Stimulated activated CD4-positive, alpha-beta T cell treated with anti-CD3 and anti-CD28 coated beads, TNF-alpha, amount 100 ng/mL, for 1 hour (primary cell): ENCODE measurements at places on chromosomes 5 and 9.

- DNase-seq = no peak
Measured at GRCh38 chr5:111535879-111536549, 23.7 kb upstream of the STARD4 start.

DNA sequence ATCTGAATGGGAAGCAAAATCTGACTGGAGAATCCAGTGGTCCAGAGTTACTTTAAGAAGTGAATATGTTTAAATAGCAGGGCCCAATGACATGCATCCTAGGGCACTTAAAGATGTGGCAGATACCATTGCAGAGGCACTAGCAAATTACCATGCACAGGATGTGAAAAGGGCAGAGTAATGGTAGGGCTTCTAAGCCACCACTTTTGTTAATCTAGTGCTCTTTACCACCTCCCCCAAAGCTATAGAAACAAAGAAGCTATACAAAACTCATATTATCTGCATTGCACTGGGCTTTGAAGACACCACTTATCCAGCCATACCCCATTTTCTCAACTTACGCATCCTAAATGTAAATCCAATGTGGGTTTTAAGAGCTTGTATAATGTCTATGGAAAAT lies 81.2 kb downstream of the ZCCHC7 start:
- DNase-seq = no peak

DNA sequence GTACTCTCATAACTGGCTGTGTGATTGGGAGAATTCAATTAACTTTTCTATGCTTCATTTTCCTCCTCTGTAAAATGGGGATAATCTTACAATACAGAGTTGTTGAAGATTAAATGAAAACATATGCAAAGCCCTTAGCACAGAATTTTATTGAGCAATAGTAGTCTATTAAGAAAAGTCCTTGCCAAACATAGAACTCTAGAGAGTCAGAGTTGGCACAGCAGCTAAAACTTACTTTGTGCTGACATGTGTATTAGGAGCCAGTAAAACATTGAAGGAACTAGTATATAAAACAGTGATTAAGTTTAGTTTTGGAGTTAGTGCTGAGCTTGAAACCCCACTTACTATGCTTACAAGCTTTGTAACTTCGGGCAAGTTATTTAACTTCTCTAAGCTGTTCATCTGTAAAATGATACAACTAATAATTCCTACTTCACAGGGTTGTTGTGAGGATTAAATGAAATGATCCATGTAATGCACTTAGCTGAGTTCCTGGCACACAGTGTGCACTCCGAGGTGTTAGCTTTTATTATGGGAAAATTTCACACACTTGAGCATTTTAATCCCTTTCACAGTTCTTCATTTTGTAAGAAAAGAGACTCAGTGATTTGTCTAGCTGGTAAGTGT lies 20.0 kb upstream of the GRIN3A start:
- DNase-seq = no peak

GRCh38 chr5:32848681-32849080 lies 137.6 kb downstream of the NPR3 start:
- no peak for DNase-seq

DNA sequence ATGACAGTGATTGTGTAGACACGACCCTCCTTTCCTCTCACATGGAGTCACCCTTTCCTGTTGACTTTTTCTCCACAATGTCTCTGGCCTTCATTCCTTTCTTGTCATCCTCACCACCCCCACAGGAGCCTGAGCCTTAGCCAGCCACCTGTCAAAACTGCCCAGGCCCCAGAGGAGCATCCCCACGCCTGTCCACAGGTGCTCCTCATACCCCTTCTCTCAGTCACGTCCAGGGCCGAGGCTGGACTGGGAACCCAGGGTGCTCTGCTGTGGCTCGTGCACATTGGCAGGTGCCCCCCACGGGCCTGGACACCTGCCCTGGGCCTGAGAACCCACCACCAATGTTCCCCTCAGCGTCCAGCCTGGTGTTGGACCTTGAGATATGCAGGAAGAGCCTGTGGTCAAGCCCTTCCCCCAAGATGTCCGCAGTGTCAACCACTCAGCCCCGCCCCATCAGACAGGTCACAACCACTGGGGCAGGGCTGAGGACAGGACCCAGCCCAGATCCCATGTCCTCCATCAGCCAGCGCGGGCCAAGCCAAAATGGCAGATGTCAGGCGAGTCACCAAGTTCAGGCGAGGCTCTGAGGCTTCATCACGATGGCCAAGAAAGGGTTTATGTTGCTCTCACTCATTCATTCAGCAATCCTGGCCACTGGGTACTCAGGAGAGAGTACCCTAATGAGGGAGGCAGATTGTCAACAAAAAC lies 65.8 kb upstream of the STXBP1 start:
- DNase-seq = no peak

DNA sequence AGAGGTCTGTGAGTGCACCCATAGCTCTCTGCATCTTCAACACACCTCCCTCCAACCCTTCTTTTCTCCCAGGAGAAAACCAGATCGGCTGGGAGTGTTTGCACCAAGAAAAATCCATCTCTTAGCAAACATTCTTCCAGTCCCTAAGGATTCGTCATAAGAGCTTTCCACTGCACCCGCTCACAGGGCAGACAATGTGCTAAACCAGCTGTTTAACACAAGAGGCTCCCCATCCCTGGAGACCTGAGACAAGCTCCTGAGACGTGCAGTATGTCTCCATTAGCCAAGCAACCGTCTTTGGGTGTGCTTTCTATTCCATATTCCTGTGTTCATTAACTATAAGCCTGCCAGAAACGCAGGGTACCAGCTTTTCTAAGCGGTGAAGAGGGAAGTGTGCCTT lies 93.6 kb upstream of the ZNF462 start:
- DNase-seq = no peak
